Posterior vena cava (tissue), 2 donors: ENCODE measurements at places on chromosomes 3 and 15. TPM values are rescaled to one million over a fixed set of nuclear protein-coding genes. Genes with fewer than 3 reads are reported as not detected.

DNA sequence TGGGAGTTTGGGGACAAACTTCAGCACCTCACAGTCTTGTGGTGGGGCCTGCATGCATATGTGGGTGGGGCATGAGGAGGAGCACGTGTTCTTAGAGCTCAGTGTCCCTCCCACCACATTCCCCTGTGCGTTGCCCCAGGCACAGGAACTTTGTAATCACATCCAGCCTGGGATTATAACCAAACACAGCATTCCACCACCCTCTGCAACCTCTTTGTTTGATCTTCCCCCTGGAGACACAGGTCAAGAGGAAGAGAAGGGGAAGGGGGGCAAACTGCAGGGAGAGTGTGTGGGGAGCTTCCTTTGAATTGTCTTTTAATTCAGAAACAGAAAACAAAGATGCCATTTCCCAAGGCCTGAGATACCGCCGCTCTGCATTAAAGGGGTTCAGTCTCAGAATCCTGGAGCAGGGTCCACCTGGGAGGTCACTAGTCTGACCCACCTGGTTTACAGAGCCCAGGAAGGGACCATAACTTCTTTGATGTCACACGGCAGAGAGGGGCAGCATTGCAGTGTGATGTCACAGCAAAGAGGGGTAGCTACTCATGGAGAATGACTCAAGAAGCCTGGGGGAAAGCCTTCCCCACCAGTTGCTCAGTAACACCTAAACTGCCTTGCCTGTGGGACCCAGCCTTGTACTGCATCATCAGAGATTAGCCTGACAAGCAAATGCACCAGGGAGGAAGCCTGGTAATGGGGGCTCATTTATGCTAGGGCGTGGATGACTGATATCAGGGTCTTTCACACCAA is 106.3 kb upstream of the RNU6-1 start:
- DNase-seq: no peak

- DNase-seq: no peak
Measured at GRCh38 chr3:85074003-85074402, 115.2 kb downstream of the CADM2 start.

- peak; percentile 76 for DNase-seq
Measured at GRCh38 chr15:41934843-41935242, 37.5 kb downstream of the EHD4 start.

- no peak for DNase-seq
Measured at GRCh38 chr15:38509152-38509551, 55.2 kb downstream of the FAM98B start.

MINDY4B gene
- not detected for total RNA-seq

CFAP20DC gene
- 0.65 TPM for total RNA-seq

NEK11 gene
- 5.7 TPM for total RNA-seq
